ENCODE measurements at places on chromosomes 3 and 15.

DNA sequence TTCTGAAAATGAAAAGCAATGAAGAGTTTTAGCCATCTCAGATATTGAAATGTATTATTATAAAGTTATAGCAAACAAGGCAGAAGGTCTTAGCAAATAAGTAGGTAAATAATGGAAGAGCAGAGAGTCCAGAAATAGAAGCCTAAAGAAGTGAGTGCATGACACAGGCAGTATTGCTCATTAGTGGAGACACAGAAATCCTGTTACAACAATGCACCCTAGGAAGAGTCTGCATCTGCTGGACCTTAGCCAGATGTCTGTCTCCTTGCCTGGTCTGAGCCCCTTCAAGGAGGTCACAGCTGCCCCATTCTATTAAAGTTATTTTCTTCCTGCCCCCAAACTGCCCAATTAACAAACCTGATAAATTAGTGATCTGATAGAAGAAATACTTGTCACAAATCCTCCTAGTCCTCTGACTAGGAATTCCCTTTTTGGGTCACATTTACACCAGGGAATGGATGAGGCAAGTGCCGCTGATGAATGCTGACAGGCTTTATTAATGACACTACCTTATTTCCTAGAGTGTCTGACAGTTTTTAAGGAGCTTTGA, 51.9 kb downstream of the HOMER2 start:
- no peak for DNase-seq

GRCh38 chr3:73215281-73215680, 153.8 kb downstream of the EBLN2 start:
- DNase-seq, result no peak

DNA sequence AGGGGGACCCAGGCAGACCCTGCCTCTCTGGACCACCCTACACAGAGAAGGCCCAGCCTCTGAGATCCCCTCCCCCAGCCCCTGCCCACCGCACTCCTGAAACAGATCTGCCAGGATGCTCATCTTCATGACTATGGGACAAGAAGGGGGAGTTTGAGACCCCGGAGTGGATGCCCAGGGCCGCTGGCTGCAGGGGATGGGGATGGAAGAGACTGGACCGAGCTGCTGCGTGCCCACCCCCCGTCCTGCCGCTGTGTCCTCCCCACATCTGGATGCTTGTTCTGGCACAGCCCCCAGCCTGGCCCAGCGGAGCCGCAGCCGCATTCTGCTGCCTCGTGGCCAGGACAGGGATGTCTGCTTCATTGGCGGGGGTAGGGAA, 30.3 kb upstream of the SEMA3F start:
- no peak for DNase-seq

DNA sequence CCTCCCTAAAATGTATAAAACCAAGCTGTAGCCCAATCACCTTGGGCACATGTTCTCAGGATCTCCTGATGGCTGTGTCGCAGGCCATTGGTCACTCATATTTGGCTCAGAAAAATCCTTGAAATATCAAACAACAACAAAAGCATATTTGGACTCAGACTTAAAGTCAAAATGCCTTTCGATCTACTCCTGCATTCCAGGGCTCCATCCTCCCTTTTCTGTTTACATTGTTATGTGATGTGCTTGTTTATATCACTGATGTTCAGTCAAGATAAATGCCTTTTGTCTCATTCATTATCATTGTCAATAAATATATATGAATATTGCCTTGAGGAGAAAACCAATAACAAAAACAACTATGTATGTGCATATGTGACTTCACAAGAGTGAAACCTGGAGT, 31.7 kb downstream of the HGD start:
- DNase-seq, result no peak

GRCh38 chr15:45376967-45377608, 1.3 kb downstream of the GATM start:
- DNase-seq, result no peak

DNA sequence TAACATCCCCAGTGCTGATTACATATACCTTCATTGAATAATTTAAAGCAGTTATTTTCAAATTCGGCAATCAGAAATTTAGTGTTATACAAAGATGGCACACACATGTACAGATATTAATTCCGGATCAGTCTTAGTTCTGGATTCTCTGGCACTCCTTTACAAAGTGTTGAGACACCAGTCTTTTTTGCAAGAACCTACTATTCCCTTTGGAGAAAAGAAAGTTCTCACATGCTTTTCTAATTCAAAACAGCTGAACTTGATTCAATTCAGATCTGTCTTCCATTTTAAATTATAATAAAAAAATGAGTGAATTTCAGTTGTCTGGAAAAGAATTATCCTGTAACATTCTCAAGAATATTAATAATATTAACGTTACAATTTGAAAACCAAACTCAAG, 20.4 kb downstream of the CCDC191 start:
- DNase-seq, result no peak

- no peak for DNase-seq
Measured at GRCh38 chr3:136008221-136008620, 42.7 kb downstream of the PPP2R3A start.

GRCh38 chr15:83570756-83571155, 83.2 kb upstream of the ADAMTSL3 start:
- no peak for DNase-seq

- DNase-seq, result no peak
Measured at GRCh38 chr3:120772081-120772480, 29.5 kb downstream of the GTF2E1 start.

GRCh38 chr3:30597769-30598134, 8.6 kb upstream of the TGFBR2 start:
- DNase-seq, result no peak

- no peak for DNase-seq
Measured at GRCh38 chr3:151282921-151283320, 4.6 kb upstream of the P2RY14 start.

DNA sequence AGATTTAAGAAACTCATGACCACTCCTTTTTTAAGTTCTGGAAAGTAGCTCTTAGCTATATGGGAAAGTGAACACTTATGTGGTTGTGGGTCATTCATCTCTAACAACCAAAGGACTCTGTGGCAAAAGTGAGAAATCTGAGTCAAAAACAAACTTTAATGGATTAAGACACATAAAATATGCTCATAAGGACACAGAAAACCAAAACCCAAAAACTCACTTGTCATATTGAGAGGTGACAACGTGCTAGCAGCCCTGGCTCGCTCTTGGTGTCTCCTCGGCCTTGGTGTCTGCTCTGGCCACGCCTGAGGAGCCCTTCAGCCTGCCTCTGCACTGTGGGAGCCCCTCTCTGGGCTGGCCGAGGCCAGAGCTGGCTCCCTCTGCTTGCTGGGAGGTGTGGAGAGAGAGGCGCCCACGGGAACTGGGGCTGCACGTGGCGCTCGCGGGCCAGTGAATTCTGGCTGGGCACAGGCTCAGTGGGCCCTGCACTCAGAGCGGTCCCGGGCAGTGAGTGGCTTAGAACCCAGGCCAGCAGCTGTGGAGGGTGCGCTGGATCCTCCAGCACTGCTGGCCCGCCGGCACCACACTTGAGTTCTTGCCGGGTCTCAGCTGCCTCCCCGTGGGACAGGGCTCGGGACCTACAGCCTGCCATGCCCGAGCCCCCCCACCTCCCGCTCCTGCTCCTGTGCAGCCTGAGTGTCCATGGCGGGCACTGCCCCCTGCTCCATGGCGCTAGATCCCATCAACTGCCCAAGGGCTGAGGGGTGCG, 30.3 kb upstream of the SKIL start:
- DNase-seq, result no peak

- DNase-seq, result no peak
Measured at GRCh38 chr3:71128961-71129360, 454.6 kb downstream of the FOXP1 start.

DNA sequence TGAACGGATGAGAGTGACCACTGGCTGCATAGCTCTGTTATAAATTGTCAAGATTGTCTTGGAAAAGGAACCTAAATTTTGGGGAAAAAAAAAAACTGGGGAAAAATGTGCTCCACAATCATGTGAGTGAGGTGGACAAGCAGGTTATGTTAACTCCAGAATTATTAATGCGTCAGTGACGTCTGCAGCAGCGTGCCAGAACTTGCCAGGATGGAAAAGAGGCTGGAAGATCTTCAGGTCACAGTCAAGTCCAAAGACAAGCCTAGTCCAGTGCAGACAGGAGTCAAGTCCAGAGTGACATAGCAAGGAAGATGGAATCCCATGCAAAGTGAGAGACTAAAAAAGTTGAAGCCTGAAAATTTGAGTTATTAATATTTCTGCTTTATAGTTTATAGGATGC, 140.6 kb downstream of the RYR3 start:
- DNase-seq, result no peak

DNA sequence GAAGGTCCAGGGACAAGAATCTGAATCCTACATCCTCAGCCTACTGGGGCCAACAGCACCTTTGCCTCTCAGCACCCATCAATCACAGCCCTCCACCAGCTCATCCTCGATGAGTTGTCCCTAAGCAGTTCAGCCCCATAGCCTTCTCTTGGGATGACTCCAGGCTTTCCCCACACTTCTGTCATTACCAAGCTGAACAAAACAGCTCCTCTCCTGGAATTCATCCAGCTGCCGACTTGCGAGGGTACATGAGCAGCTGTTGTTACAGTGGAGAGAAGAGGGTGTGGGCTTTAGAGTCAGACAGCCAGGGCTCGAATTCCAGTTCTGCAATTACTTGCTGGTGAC, 69.0 kb upstream of the THBS1 start:
- DNase-seq, result no peak

DNA sequence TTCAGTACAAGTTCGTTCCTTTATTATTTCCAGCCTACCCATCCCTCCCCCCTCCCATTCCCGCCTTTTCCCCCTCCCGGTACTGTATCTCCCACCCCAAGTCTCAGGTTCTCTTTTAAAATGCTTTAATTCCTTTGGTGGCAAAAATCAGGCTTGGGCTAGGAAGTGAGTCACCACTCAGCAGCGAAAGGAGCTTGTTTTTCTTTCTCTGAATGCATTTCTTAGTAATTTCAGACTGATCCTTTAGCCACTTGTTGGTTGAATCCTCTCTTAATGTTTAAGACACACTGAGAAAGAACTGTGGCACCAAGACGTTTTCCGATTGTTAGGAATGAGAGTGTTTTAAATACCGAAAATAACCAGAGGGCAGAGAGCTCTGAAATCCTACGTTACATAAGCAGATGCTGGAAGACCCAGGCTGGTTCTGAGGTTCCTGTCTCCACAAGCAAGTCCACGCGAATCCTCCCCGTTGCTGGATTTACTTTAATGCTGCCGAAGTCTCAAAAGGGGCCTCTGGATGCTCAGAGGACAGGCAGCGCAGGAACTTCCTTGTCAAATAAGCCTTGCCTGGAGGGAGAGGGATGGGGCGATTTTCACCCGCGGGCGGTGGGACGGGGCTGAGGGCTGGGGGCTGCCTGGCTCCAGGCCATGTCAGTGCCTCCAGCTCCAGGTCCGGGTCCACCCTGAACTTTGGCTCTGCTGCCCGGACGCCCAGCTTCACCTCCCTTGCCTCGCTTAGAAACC, 854 bp upstream of the COL8A1 start:
- DNase-seq, result no peak

- no peak for DNase-seq
Measured at GRCh38 chr15:52546031-52546751, 17.5 kb upstream of the MYO5A start.

DNA sequence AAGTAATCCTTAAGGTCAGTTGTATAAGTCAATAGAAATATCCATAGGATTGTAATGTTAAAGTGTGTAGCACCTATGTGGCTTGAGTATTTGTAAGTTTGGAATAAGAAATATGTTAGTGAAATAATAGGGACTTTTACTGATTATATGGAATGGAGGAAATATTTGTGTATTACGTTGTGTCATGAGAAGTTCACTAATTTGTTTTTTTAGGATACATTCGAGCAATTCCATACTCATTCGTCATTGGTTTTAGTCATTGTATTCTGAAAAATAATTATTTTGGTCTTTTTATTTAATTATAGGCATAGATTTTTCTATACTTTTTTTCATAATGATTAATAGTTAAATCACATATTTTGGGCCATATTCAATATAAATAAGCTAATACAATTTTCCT, 21.0 kb downstream of the MBNL1 start:
- DNase-seq, result no peak

DNA sequence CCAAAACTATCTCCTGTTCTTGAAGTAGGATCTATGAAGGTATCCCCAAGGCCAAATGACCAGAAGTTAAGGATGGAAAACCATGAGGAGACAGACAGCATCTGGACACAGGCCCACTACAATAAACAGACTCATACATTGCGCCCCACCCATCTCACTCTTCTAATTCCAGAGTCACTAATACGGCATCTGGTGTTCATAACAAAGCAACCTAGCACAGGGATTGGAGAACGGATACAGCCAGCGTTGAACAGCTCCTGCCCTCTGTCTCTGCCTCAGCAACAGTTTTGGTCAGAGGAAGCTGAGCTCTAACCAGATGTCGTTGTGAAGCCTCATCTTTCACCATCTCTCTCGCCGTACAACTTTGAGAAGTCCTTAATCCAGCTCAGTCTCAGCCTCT, 44.5 kb upstream of the CCDC80 start:
- DNase-seq, result no peak

- DNase-seq, result no peak
Measured at GRCh38 chr3:8237893-8238292, 263.7 kb upstream of the LMCD1 start.

GRCh38 chr3:123186695-123187094, 15.0 kb upstream of the SEC22A start:
- no peak for DNase-seq

GRCh38 chr3:115784739-115785536, 161.6 kb downstream of the GAP43 start:
- DNase-seq, result no peak

DNA sequence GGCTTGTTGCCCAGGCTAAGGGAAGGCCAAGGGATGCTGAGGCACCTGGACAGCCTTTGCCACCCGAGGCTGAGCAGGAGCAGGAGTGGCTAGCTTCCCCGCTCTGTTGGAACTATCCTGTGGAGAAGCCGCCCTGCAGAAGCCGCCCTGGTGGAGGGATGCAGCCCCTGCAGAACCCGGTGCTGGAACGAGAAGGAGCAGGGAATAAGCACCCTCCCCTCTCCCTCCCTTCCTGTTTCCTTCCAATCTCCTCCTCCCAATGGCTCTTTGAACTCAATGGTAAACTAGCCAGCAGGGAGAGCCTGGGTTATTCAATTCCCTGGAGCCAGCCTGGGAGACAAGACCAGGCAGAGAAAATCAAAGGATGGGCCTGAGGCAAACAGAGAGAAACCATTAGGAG, 11.8 kb upstream of the HRG start:
- DNase-seq, result no peak
